ENCODE measurements at places on chromosomes 4 and X.
A peak's percentile ranks its signal among the peaks of the same experiment; 100 is the strongest.

GRCh38 chrX:118383120-118383519 is 37.2 kb downstream of the WDR44 start:
- no peak for DNase-seq

- no peak for DNase-seq
These were observed 16.3 kb downstream of the L1CAM start for GRCh38 chrX:153869473-153870287.

DNA sequence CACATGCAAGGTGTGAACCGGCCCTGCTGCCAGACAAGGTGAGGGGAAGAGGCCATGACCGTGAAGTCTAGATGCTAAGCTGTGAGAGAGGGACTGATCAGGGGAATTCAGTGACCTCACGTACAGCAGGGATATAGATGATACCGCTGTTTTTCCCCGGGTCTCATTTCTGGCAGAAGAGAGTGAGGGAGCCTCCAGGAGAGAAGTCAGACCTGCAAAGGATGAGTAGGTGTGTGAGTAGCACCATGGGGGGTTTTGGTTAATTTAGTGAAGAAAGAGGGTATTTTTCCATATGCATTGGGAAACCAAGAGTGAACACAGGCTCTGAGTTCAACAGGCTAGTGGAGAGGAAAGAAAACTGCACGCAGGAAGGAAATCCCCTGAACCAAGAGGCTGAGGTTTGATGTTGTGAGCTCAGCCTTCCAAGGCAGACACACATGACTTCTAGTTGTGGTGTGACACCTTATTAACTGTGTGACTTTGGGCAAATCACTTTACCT is 127.6 kb upstream of the GATB start:
- DNase-seq: no peak

DNA sequence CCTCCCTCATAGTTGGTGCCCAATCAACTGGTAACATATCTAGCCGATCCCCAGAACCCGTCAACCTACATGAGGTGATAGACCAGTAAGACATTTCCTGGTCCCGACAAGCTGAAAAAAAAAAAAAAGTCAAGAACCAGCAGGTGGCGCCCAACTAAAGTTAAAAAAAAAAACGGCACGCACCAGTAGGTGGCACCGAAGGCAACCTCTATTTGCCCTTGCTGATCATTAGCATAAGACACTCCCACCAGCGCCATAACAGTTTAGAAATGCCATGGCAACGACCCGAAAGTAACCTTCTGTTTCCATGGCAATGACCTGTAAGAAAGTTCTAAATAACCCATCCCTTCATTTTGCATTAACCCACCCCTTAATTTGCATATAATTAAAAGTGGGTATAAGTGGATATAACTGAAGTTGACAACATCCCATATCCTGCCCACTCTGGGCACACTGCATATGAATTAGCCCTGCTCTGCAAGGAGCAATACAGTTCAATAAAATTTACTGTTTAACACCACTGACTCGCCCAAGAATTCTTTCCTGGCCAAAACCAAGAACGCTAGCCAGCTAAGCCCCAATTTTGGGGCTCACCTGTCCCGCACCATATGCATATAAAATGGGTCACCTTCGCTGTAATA is 83.9 kb upstream of the SPANXB1 start:
- peak; percentile 69 for DNase-seq

DNA sequence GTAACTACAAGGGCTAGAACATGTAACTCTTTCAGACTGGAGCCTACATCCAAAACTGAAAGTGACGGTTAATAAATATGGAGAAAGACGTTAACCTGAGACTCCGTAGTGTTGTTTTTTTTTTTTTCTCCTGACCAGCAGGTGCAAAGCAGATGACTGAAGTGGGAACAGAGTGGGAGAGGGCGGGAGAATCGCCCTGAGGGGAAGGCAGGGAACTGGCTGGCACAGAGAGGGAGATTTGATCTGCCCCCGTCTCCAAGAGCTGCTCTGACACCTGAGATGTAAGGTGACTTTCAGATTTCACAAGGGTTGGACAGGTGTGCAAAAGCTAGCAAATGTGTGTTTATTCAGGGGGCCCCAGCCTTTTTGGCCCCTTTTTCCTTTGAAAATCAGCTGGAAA is 180.2 kb downstream of the PALLD start:
- no peak for DNase-seq

DNA sequence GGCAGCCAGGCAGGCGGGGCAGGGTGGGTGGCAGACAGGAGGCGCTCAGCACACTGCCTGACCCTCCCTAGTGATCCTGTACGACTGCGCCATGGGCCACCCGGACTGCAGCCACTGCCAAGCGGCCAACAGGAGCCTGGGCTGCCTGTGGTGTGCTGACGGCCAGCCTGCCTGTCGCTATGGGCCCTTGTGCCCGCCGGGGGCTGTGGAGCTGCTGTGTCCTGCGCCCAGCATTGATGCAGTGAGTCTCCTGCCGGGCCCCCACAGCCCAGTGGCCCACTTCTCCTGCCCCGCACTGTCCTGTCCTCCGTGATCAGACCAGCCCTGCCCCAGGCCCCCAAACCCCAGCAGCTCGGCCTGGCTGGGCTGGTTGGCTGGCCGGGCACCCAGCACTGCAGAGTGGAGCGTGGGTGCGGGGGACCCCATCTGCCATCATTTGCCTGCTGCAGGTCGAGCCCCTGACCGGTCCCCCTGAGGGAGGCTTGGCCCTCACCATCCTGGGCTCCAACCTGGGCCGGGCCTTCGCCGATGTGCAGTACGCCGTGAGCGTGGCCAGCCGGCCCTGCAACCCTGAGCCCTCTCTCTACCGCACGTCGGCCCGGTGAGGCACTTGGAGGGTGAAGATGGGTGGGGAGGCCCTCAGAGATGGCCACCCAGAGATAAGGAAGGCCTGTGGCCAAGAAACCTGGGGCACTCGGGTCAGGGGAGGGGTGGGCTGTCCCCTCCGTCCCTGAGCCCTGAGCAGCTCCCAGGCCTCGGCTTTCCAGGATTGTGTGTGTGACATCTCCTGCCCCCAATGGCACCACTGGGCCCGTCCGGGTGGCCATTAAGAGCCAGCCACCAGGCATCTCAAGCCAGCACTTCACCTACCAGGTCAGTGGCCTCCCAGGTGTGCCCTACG is 7.6 kb downstream of the PLXNB3 start:
- DNase-seq: no peak

- DNase-seq: no peak
These were observed 25.7 kb downstream of the LAS1L start for GRCh38 chrX:65508851-65509250.

DNA sequence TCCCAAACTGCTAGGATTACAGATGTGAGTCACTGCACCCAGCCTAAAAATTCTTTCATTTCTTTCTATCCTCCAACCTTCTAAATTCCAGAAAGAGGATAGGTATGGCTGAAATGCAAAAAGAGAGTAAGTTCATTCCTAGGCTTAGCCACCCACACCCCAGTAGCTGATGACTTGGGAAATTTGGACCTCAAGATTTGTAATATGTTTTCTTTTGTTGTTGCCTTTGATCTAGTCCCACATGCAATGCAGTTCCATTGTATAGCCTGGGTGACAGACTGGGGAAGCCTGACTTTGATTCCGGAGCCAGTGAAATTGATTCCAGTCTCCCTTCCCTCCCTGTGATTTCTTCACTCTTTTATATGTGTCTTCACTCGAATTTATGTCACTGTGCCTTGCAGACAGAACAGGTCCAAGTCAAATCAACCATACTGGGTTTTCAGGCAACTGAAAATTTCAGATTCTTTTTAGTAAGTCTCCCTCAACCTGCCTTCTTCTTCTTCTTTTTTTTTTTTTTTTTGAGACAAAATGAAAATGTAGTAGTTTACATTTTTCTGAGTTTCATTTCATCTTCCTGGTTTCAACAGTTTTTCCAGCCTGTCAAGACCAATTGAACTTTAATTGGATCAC is 176.2 kb upstream of the RBPJ start:
- peak; percentile 65 for DNase-seq

DNA sequence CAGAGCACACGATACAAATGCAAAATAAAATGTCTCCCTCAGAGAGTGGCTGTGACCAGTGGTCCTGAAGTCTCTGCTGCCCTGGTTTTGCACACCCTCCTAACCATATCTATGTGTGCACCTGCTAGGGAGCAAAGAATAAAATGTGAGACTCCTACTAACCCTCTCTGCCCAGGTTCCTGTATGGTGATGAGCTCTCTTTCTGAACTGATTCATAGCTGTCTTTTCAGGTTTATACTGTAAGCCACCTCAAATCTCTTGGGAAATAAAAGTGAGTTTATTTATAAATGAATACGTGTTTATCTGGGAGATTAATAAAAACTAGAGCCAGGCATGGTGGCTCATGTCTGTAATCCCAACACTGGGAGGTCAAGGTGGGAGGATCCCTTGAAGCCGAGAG is 126.0 kb upstream of the RBPJ start:
- no peak for DNase-seq

DNA sequence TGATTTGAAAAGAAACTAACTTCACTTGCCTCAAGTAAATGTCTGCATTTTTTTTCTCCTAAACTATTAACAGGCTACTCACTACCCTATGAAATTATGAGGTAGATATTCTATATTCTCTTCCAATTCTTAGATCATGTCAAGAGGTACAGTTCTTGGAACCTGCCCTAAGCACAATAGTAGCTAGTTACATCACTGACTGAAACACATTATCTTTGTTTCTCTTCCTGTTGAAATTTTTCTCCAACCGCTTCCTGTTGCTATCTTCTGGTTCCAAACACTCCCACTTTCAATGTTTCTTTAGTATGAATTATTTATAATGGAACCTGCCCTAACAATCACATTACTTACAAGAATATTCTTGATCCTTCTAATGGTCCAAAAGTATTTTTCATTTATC is 5.0 kb upstream of the BANK1 start:
- no peak for DNase-seq

DNA sequence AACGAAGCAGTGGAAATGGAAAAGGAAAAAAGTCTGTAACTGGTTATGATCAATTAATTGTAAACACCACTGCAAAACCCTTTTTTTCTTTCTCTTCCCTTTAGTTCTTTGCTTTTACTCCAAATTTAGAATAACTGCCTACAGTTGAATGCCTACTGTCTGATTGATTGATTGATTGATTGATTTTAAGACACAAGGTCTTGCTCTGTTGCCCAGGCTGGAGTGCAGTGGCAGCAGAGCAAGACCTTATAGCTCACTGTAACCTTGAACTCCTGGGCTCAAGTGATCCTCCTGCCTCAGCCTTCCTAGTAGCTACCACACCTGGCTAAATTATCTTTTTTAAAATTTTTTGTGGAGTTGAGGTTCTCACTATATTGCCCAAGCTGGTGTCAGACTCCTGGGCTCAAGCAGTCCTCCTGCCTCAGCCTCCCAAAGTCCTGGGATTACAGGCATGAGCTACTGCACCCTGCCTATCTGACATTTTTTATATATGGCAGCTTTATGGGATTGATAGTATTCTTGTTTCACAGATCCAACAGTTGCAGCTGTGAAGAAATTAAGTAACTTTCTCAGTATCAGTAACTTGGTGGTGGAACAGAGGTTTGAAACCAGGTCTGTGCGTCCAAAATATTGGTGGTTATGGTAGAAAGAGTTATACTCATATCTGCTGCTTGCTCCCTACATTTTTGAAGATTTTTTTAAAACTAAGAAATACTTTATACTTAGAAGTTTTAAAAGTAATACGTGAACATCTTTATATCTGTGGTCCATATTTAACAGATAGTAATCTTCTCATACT is 12.4 kb downstream of the UBE2K start:
- no peak for DNase-seq

GRCh38 chr4:174928174-174928573 is 10.0 kb downstream of the ADAM29 start:
- DNase-seq: no peak

DNA sequence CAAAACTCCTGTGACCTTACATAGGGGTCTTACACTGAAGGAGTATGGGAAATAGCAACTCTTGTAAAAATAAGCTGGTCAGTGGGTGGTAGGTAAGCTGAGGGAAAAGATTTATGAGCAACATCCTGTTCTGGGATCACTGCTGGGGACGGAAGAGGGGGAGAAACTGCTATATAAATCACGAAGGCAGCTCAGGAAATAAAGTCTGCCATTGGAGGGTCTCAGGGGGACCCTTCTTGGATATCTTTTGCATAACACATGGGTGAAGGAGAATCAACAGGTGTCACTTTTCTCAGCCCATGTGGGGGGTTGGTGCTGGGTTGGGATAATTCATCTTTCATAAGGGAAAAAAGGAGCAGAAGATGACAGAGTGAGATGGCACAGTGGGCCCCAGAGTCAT is 33.7 kb downstream of the AFF1 start:
- DNase-seq: no peak

DNA sequence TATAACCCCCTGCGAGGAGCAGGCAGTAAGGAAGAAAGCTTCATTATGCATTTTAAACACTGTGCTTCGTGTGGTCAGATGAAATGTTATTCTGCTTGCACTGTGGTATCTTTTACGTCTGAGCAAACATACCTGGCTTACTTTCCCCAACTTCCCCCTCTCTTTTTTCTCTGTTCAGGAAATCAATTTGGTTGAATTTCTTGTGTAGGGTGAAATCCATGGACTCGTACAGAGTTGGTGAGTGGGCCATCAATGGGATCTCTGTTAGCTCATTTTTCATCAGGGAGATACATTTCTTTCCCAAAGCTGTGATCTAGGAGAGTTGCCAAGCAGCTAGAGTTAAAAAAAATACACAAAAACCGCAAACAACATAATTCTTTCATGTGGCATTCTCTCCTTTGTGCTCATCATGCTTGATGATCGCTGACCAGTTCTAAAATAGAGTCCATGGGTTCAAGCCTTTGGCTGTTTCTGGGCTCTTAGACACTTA is 98.5 kb downstream of the FRAS1 start:
- no peak for DNase-seq

DNA sequence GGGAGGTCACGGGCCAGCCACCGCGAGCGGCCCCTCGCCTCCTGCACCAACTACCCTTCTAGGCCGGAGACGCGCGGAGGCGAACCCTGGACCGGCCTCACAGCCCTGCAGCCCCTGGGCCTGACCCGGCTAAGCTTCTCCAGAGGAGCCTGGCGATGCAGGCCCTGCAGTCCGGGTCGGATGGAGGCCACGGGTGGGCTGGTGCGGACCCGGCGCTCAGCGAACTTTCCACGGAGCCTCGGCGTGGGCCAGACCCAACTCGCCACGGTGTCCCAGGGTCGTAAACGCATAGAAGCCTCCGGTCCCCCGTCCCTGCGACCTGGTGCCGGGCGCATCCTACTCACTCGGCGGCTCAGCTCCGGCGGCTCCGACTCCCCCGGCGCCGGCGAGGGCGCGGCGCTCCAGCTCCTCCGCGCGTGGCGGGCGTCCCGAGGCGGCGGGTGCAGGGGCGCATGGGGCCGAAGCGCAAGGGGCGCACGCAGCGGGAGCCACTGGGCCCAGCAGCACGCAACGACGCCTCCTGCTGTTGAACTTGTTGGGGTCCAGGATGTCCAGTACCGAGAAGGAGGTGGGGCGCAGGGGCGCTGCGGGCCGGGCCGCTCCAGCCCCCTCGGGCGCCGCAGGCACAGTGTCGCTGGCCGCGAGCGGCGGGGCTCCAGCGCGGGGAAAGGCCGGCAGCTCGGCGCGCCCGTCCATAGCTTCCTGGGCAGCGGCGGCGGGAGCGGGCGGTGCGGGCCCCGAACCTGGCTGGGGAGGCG is 427 bp downstream of the NKX1-1 start:
- no peak for DNase-seq

- DNase-seq: no peak
These were observed 260.0 kb downstream of the GLUD2 start for GRCh38 chrX:121307449-121307848.

- DNase-seq: no peak
These were observed 109.7 kb downstream of the SNCA start for GRCh38 chr4:89727238-89727637.

GRCh38 chrX:41055740-41056139 is 29.5 kb upstream of the USP9X start:
- DNase-seq: no peak

Measured in adipocyte (in vitro differentiated cells).